T-cell (primary cell): ENCODE measurements at places on chromosomes 5 and 9. TPM values are rescaled to one million over a fixed set of nuclear protein-coding genes. Genes with fewer than 3 reads are reported as not detected.

DNA sequence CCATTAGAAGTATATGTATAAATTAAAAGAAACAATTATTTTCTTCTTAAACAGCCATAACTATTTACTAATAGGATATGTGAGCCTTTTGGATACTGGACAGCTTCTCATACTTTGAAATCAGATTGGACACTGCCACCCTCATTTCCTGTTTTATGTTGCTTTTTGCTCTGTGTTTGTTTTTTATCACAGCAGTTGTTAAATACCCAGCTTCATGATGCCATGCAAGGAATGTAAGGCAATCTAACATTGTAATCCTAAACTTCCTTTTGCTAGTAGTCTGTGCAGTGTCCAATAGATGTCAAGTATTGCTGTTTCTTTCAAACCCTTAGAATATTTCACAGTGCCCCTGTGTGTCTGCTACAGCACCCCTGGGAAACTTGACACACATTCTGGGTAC, 56.2 kb downstream of the CNTLN start:
- no peak for DNase-seq

- DNase-seq = no peak
Measured at GRCh38 chr5:20109326-20109725, 121.3 kb upstream of the CDH18 start.

DNA sequence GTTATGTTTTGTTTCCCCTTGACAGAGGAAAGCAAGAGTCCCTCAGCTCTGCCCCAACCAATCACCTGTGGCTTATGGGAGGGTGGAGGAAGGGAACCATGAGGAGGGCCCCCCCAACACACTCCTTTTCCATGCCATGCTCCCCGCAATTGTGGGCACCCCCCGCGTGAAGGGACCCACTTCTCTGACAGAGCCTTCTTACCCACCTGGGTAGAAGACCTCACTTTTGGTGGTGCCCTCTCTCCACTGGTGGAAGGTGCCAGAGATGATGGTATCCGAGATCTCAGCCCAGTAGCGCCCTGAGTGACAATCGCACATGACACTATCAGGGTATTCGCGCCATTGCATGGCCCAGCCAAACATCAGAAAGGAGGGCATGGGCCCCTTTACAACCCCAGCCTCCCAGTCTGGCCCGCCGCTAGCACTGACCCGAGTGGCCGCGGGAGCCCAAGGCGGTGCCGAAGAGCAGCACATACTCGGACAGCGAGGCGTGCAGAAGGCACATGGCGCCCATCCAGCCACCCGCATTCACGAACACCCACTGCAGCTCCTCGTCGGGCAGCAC, 714 bp downstream of the SIGMAR1 start:
- DNase-seq = no peak

PCDHB9 gene
- 0.23 TPM for total RNA-seq

- no peak for DNase-seq
Measured at GRCh38 chr5:2696156-2696807, 55.2 kb downstream of the IRX2 start.

ADCY2 gene
- not detected for total RNA-seq
